NCI-H460 (cell line): ENCODE measurements at places on chromosomes 16 and 17. TPM values are rescaled to one million over a fixed set of nuclear protein-coding genes. Genes with fewer than 3 reads are reported as not detected.

The C17orf78 gene
- total RNA-seq: not detected in 2 replicates

DNA sequence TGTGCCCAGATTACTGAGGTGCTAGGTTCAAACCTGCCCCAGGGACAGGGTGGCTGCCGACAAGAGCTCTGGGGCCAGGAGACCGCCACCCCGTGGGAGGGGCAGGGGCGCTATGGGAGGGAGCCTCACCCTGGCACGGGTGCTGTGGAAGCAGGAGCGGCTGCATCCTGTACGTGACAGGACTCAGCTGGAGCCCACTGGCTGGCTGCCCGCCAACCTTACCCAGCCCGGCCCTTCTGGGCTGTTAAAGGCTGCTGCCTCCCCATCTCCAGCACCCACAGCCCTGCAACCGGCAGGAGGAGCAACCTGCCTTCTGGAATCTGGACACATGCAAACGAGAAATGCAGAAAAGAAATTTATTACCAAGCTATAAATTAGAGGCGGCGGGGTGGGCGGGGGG lies 11.2 kb downstream of the PAM16 start:
- DNase-seq: no peak

The RANBP10 gene
- 6.8 and 8.2 TPM in 2 replicates for total RNA-seq

- DNase-seq: no peak
Measured at GRCh38 chr17:50798424-50799288, 31.3 kb upstream of the ANKRD40CL start.

The KANSL1 gene
- 19.5 and 20.4 TPM in 2 replicates for total RNA-seq

The KRT24 gene
- total RNA-seq: not detected in 2 replicates

- peak; percentile 100 for DNase-seq
Measured at GRCh38 chr17:41786227-41787020, at the start of gene JUP. TSS of gene JUP (minus strand) at chr17:41786711. CDS start at chr17:41771854, 14,857 bp downstream.

The KCNG4 gene
- total RNA-seq: 0.02 TPM in 1 of 2 replicates, not detected in the other

DNA sequence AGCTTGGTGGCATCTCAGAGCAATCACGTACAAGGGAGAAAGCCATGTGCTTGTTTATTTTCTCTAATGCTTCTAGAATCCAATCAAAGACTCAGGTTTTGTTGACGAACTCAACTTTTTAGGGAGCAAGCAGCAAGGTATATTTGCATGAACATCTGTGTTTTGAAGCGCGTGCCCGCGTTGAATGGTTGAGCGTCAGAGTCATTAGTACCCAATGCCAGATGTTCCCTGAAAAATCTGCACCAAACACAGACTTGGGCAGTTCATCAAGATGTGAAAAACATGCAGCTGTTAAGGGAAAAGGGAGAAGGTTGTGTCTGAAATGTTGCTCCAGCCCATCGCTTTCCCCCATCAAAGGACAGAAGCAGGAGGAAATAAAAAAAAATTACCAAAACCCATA lies 170.4 kb downstream of the SNX29 start:
- no peak for DNase-seq

The TNFRSF13B gene
- not detected in 2 replicates for total RNA-seq

The ITGAL gene
- not detected in 2 replicates for total RNA-seq

DNA sequence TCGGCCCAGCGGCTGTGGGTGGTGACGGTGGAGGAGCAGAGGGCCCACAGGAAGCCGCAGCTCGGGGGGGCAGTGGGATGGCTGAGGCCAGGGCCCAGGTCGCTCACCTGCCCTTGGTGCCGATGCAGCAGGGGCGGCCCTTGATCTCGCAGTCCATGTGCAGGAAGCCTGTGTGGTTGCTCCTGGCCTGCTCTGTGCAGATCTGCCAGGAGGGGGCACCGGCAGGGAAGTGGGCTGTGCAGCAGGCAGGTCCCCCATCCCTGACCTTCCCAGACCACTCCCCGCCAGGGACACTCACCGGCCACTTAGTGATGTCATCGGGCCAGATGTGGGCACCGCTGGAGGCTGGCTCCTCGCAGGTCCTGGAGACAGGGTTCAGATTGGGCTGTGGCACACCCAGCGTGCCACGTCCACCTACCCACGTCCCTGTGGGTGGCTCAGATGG lies 6.2 kb downstream of the AANAT start:
- no peak for DNase-seq

GRCh38 chr17:79607940-79608623 lies 2.8 kb downstream of the RBFOX3 start:
- DNase-seq: peak; percentile 54

DNA sequence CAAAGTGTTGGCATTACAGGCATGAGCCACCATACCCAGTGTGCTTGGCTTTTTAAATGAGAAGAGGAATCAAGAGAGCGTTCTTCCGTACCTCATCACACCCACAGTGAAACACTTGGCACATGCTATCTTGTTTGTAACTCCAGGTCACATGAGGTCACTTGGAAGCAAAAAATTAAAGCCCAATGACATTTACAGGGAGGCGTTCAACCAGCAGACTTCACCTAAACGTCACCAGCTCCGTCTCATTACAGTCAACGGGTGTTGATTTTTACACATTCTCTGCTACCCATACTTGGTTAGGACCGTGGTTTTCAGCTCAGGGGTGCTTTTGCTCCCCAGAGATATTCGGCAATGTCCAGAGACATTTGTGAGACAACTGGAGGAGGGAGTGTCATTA lies 127.0 kb downstream of the XYLT1 start:
- DNase-seq: no peak

The ABCC12 gene
- total RNA-seq: not detected in 2 replicates

- peak; percentile 30 for DNase-seq
Measured at GRCh38 chr16:2223942-2224486, 623 bp downstream of the E4F1 start.

The IRX6 gene
- not detected in 2 replicates for total RNA-seq

GRCh38 chr17:76585033-76585648 lies 519 bp downstream of the ST6GALNAC2 start:
- DNase-seq: no peak

The CNTNAP1 gene
- 6.7 and 6.8 TPM in 2 replicates for total RNA-seq
